Kidney (tissue), 22 donors: ENCODE measurements at places on chromosomes 12 and 14. TPM values are rescaled to one million over a fixed set of nuclear protein-coding genes. Genes with fewer than 3 reads are reported as not detected.
A peak's percentile ranks its signal among the peaks of the same experiment; 100 is the strongest.

TAS2R19 gene
- total RNA-seq: 4.6 TPM

- no peak for DNase-seq
Observed at GRCh38 chr14:64109819-64110554, 184.2 kb downstream of the ESR2 start.

- peak; percentile 44 for DNase-seq
Observed at GRCh38 chr14:104130974-104131651, 7.3 kb upstream of the KIF26A start.

SCARB1 gene
- 13.2 TPM for total RNA-seq

DNA sequence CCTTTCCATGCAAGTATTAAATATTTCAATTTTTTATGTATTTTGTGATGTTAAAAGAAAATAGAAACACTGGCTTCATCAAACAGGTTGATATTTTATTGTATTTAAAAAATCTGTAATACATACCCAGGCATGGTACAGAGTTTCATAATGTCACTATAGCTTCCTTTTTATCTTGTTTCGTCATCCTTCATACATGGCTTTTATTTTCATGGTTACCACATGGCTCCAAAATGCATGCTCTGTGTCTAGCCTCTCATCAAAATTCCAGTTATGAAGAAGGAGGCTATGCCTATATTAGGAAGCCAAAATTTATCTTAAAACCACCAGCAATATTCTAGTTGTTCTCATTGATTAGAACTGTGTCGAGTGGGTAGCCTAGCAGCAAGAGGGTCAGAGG is 464.8 kb downstream of the BTG1 start:
- no peak for DNase-seq

- DNase-seq: no peak
Observed at GRCh38 chr12:109951751-109952150, 44.4 kb downstream of the GIT2 start.

KRT1 gene
- not detected for total RNA-seq

DNA sequence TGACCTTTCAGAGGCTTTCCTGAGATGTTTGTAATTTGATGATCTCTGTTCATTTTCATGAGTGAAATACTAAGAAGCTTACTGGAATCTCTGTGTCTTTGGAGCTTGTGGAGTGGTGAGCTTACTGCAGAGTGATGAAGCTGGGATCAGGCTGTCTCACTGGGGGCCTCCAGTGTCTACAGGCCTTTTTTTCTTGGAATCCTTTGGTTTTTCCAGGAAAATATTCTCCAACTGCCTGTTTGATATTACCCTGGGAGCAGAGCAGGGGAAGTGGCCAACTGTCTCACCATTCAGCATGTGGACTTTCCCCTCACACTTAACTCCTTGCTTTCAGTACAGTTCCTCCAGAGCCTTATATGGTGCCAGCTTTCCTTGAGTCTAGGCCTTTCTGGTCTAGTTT is 62.0 kb upstream of the KCNA1 start:
- DNase-seq: no peak

GRCh38 chr12:24697769-24698168 is 251.1 kb downstream of the BCAT1 start:
- no peak for DNase-seq

DNA sequence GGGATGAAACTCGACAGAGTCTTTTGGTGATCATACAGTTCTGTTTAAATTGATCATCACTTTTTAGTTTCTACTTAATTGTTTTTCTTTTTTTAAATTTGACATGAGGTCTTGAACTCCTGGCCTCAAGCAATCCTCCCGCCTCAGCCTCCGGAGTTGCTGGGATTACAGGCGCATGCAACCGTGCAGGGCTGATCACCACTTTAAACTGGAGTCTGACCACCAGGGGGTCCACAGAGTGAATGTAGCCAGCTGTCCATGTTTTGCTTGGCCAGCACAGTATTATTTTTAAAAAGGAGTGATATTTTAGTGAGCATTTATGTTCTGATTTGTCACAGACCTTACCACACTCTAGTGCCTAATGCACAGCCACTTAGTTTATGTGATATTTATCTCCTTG is 10.7 kb downstream of the DAAM1 start:
- DNase-seq: no peak

HOXC9 gene
- total RNA-seq: 16.5 TPM

STYK1 gene
- total RNA-seq: 1.6 TPM

- peak; percentile 48 for DNase-seq
Observed at GRCh38 chr14:88667555-88668273, 104.9 kb downstream of the ZC3H14 start.

APOLD1 gene
- 18.9 TPM for total RNA-seq

GRCh38 chr14:26905229-26905628 is 307.4 kb upstream of the NOVA1 start:
- no peak for DNase-seq

GRCh38 chr12:45681465-45681864 is 48.0 kb upstream of the ARID2 start:
- DNase-seq: no peak

DNA sequence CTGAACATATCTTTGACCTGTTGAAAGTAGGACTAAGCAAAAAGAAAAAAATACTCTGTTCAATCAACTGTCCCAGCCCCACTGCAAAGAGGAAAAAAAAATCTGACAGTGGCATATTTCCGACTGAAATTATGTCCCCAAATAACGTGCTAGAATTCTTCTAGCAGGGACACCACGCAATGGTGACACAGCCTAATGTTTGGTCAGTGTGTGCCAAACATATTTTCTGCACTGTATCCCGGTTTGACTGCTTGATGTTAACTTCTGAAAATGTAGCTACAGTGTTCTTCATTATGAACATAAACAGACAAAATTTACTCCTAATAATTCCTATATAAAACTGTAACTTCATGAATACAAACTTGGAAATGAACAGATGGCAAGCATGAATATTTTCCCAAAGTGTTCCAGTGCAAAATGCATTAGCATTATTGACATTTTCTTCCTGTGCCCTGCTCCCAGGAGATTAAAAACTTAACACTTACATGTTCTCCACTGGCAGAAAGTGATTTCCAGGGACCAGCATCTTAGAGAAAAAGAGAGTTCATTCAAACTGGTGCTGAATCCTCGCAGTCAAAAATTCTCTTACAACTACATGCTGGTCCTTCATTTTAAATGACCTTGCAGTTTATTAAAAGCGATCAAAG is 72.4 kb upstream of the SYT1 start:
- no peak for DNase-seq
